ENCODE measurements at places on chromosomes 16 and 17. TPM values are rescaled to one million over a fixed set of nuclear protein-coding genes. Genes with fewer than 3 reads are reported as not detected.

Gene ZPBP2
- total RNA-seq, result not detected

DNA sequence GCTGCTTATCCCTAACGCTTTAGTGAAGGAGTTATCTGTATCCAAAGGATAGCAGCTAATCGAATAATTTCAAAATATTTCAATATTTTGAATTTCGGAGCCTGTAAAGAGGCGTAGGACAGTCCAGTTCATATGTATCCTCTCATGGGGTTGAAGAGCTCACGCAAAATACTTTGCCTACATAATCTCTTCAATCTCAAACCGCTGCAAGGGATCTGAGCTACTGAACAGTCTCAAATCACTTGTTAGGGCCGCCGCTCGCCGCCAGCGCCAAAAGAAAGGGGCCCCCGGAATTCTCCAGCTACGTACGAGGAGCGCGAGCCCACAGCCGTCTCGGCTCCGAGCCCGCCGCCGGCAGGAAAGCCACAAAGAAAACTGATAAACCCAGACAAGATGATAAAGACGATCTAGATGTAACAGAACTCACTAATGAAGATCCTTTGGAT lies 601 bp upstream of the RFWD3 start:
- DNase-seq, result peak; percentile 24

- no peak for DNase-seq
Measured at GRCh38 chr17:8474826-8475225, 39.1 kb downstream of the NDEL1 start.

Gene NGFR
- total RNA-seq, result 27.8 TPM

Gene TBC1D28
- total RNA-seq, result not detected

DNA sequence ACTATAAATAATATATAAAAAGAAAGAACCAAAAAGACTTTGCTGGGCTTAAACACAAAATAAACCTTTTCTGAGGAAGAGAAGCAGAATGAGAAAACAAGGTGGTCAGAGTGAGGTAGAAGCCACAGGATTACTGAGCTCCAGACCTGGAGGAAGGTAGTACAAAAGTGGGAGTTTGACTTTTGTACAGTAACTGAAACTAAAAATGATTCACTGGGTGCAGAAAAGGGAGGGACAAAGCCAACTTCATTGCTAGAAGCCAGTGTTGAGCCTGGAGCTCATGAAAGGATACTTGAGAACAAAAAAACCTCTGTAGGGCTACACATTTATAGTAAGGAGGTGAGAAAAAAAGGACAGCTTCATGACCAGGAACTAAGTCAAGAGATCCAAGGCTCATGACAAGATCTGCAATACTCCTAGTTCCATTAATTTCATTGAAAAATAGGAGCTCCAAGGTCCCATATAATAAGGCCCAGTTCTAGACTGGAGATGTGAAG lies 45.5 kb downstream of the PKD1L3 start:
- no peak for DNase-seq

DNA sequence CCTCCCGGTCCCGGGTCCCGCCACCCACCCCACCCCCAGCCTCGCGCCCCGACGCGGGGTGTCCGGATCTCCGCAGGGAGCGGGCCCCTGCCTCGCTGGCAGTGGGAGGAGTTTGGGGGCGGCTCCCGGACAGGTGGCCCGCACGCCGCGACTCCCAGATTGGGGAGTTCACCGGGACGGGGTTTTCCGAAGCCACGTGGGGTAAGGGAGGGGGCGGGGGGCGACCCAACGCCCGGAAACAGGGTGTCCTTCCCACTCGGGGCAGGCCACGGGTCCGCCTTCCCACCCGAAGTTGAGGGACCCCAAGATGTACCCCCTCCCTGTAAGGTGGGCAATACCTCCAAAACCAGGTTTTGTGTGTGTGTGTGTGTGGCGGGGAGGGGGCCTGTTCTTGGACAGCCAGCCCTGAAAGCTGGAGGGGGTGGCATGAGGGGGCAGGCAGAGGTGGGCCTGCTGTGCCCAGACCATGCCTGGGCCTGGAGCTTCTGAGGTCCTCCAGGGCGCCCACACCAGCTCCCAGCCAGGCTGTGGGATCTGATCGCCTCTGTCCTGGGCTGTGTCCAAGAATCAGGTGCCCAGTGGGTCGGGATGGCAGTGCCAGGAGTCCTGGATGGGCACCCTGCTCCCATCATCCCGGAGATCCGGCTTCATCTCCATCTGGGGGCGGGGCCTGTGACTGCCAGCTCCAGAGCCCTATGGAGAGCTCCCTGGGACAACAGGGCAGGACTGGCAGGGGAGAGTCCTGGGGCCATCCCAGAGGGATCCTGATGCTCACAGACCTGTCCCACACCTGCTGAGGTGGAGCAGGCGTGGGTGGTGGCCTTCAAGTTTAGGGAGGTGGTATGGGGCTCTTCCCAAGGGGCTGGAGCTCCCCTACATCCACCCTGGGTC lies 767 bp downstream of the SYNGR2 start:
- no peak for DNase-seq

DNA sequence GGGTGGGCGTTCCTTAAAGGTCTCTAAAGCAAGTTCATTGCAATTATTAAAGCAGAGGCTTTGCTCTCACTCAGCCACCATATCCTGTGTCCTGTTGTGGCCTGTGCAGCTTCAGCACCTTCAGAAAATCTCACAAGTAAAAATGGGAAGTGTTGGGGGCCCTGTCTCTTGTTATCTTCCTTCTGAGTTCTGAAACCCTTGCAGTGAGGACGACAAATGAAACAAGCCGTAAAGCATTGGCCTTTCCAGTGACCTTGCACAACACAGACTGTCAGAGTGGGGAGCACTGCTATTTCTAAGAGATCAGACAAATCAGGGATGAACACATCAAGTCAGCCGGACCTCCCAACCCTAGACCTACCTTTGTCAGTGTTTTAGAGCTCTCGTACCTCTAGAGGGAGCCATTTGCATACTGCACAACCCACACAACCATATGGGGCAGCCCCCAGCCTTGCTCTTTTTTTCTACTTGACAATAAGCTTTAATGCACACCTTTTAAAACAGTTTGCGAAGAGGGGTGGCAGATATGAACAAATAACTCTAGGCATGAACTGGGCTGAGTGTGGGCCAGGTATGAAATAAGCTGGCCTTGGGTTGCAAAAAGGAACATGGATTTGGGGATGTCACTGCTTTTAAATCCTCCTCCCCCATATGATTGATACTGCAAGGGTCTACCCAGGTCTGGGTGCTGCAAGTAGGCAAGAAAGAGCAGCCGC lies 89.8 kb downstream of the KATNIP start:
- no peak for DNase-seq

GRCh38 chr16:22915003-22915402 lies 101.0 kb downstream of the HS3ST2 start:
- DNase-seq, result no peak

Gene MYO18A
- total RNA-seq, result 42.3 TPM

- DNase-seq, result no peak
Measured at GRCh38 chr17:14621826-14622614, 321.1 kb downstream of the HS3ST3B1 start.

Gene BEAN1
- 3.5 TPM for total RNA-seq

GRCh38 chr16:49630783-49631182 lies 225.1 kb downstream of the ZNF423 start:
- DNase-seq, result no peak

DNA sequence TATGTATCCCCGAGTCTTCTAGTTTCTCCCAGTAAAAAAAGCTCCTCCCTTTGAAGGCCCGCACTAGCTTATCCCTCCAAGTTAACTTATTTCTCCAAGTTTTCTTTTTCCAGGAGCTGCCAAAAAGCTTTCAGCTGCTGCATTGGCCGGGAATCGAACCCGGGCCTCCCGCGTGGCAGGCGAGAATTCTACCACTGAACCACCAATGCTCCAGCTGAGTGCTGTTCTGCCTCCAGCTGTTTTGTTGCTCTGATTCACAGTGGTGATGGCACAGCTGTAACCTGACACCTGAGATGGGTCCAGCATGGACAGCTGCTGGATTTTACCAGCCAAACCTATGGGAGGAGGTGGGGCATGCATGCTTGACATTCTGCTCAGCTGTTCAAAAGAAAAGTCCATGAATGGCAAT lies 22.1 kb downstream of the VAC14 start:
- DNase-seq, result peak; percentile 72

Gene CES5A
- total RNA-seq, result not detected

Gene SPNS2
- total RNA-seq, result 11.5 TPM

DNA sequence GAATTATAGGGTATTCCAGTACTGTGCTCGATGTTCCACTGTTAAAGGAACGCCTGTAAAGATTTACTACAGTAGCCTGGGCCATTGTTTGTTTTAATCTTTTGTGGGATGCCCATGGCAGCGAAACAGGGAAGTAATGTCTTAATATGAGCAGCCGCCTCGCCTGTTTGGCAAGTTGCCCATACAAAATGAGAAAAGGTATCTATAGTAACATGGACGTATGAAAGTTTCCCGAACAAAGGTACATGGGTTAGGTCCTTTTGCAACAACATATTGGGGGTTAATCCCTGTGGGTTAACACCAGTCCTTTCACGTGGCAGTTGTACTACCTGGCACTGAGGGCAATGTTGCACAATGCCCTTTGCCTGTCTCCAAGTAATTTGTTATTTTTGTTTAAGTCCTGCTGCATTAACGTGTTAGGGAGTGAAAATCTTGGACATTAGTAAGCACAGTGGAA lies 21.1 kb upstream of the TMC5 start:
- DNase-seq, result peak; percentile 74

DNA sequence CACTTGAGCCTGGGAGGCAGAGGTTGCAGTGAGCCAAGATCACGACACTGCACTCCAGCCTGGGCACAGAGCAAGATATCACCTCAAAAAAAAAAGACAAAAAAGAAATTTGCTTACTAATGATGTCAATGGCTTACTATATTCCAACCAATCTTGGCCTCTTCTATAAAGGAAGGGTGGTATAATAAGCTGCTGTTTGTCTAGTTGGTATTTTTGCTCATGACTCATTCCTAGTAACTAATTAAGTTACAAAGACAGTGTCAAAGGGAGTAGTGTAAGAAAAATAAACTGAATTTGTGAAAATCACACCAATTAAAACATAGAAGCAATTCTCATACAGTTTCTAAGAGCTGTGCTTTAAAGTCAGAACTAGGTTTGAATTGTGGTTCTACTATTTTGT lies 82.5 kb downstream of the NLK start:
- DNase-seq, result no peak

Gene NAGPA
- total RNA-seq, result 18.4 TPM

DNA sequence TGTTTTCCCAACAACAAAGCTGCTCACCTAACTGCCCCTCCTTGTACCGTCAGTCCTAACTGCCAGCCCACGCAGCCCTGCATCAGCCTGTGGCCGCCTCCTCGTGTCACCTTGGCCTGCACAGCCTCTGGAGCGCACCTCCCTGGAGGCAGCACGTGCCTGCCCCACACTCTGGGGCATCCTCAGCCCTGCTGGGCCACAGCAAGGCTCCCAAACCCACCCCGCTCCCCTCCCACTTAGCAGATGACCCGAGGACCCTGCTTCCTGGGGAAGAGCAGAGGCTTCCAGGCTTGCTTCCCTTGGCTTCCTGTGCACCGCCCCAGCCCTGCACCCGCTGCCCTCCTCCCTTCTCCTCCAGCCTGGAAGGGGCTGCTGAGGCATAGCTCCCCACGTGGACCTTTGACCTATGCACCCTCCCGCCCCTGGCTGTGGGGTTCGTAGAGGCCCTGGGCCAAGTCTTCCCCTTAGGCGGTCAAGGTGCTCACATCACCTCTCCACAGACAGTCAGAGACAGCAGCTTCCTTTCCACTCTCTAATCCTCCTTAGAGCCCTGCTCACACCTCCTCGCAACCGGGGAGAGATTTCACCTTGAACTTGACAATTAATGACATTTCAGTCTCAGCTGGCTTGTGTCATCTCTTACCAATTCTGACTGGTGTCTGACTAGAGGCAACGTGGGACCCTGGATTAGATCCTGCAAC lies 115.0 kb downstream of the MGAT5B start:
- DNase-seq, result no peak

DNA sequence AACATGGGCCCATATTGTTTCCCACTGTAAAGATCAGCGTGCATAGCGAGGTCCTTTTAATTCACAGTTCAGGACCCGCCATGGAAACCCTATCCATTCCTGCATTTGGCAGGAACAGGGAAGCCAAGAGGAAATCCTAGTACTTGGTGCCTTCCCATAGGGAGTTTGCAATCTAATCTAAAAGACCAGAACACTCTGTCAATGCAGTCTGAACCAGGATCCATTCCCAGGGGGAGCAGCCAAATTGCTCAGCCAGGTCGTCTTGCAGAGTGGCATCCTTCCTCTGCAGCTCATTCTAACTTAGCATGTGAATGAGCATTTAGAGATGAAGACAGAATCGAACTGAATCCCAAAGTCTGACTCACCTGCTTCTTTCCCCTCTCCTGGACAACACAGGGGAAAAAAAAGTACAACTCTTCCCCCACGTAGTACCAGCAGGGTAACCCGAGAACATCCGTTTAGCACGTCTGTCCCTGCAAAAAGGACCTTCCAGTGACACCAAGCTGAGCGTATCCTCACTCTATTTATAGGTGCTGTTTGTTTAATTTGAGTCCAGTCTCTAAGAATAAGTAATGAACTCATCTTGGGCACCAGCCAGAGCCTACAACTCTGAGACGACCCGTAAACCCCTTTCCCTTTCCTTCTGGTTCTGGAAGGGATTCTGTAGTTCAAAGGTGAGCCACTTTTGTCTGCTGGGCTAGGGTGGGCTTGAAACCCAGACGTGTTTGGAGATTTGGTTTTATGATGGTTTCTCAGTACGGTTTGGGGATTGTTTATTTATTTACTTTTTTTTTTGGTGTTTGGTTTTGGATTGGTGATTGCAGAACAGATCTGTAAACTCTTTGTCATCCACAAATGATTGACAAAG lies 74.5 kb downstream of the ERCC4 start:
- DNase-seq, result no peak

- DNase-seq, result no peak
Measured at GRCh38 chr17:37458805-37459204, 30.9 kb upstream of the DUSP14 start.

DNA sequence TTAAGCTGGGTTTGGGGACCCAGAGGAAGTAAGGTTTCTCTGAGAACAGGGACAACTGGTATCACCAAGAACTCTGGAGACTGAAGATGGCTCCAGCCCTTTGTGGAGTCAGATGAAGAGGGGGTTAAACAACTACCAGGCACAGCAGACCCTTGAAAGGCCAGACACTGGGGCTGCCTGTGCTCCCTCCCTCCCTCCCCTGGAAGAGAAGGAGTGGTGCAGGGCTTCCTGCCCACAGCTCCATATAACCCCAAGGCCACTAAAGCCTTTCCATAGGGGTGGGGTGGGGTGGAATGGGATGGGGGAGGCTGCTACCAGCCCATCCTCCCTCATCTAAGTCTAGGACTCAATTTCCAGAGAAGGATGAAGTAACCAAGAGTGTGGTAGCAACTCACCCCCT lies 66.7 kb downstream of the CCDC182 start:
- DNase-seq, result peak; percentile 1

GRCh38 chr17:66562119-66562518 lies 259.7 kb downstream of the PRKCA start:
- DNase-seq, result no peak
